Upper lobe of right lung (tissue), 1 donor: ENCODE measurements at places on chromosomes 7 and 10. TPM values are rescaled to one million over a fixed set of nuclear protein-coding genes. Genes with fewer than 3 reads are reported as not detected.

DNA sequence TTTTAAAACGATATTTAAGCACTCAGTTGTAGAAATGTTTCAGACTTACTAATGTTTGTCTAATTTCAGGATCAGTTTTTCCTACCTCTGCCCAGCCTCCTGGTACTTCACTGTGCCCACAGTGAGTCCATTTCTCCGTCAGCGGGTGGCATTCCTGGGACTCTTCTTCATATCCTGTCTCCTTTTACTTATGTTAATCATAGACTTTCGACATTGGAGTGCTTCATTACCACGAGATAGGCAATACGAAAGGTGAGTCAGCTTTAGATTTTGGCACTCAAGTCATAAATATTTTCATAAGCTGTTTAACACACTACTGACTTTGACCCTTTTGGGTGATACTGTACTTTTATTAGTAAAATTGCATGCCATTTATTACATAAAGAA is 2.1 kb downstream of the ENTPD7 start:
- no peak for DNase-seq

DNA sequence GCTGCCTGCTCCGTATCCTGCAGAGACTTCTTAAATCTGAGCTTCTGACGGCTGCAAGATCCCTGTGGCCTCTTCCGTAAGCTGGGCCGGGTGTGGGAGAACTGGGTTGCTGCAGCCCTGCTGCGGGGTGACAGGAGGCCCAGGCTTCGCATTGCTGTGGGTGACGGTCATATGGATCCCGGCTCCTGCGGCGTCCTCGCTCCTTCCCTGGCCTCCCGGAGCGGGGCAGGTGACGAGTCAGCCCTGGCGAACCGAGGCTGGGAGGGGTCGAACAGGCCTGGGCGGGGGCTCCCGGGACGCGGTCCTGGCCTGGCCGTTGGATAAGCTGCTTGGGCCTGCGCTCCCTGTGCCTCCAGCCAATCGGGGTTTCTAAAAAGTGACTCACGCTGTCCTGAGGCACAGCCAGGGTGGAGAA is 7.8 kb upstream of the UBE2D1 start:
- no peak for DNase-seq

DNA sequence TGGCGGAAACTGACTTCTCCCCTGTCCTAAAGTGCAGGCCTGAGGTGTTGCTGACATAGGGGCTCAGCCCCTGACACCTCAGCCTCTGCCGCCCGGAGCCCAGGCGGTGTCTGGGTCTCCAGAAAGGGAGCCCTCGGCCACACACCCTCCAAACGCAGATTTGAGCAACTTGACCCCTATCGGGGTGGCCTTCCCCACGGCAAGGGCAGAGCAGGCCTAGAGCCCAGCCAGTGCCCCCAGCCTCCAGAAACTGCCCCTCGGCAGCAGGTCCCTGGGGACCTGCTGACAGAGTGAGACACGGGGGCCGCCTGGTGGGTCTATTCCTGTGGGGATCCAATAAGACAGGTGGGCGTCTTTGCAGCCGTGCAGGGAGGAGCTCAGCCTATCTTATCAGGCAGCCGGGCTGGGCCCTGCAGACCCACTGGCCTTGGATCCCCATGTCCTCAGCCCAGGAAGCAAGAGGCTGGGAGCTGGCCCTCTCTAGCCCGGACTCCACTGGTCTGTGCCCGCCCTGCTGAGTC is 11.0 kb downstream of the TMEM184A start:
- DNase-seq: no peak

Gene CACNB2
- 4.2 TPM for total RNA-seq
